Right atrium auricular region (tissue), 2 donors: ENCODE measurements at places on chromosomes 2 and 18. TPM values are rescaled to one million over a fixed set of nuclear protein-coding genes. Genes with fewer than 3 reads are reported as not detected.

GRCh38 chr2:28904295-28904694 is 9.8 kb downstream of the WDR43 start:
- no peak overlapping the region for H3K27ac ChIP-seq
- no peak overlapping the region for H3K4me3 ChIP-seq
- DNase-seq = no peak
- no peaks in the 10 kb centered on the region for H3K4me1 ChIP-seq

GRCh38 chr2:143674051-143674450 is 544.8 kb downstream of the ARHGAP15 start:
- DNase-seq = no peak
- H3K4me3 ChIP-seq = no peak overlapping the region
- no peaks in the 10 kb centered on the region for H3K27me3 ChIP-seq

DNA sequence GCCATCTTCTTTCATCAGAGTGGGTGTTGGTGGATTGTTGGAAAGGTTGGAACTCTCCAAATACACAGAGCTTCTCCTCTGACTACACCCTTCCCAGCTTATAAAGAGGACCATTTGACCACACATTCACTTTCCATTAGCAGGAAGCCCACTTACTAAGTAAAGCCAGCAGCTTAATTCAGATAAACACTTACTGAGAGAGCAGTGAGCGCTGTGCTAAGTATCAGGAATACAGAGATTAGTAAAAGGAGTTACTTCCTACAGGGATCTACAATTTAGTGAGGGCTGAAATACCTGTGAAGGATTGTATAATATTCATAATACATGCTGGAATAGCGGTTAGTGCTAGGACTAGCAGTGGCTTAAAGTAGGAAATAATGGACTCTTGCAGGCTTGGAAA is 343.0 kb downstream of the NYAP2 start:
- no peaks in the 10 kb centered on the region for H3K4me1 ChIP-seq
- no peak overlapping the region for H3K27ac ChIP-seq
- H3K4me3 ChIP-seq = no peak overlapping the region
- no peaks in the 10 kb centered on the region for H3K36me3 ChIP-seq

- H3K36me3 ChIP-seq = no peaks in the 10 kb centered on the region
- peak overlapping the region; percentile 99 for H3K27ac ChIP-seq
- no peak for DNase-seq
- H3K4me3 ChIP-seq = no peak overlapping the region
- H3K4me1 ChIP-seq = no peaks in the 10 kb centered on the region
These were observed 2.4 kb downstream of the SMCHD1 start for GRCh38 chr18:2657788-2658458.

DNA sequence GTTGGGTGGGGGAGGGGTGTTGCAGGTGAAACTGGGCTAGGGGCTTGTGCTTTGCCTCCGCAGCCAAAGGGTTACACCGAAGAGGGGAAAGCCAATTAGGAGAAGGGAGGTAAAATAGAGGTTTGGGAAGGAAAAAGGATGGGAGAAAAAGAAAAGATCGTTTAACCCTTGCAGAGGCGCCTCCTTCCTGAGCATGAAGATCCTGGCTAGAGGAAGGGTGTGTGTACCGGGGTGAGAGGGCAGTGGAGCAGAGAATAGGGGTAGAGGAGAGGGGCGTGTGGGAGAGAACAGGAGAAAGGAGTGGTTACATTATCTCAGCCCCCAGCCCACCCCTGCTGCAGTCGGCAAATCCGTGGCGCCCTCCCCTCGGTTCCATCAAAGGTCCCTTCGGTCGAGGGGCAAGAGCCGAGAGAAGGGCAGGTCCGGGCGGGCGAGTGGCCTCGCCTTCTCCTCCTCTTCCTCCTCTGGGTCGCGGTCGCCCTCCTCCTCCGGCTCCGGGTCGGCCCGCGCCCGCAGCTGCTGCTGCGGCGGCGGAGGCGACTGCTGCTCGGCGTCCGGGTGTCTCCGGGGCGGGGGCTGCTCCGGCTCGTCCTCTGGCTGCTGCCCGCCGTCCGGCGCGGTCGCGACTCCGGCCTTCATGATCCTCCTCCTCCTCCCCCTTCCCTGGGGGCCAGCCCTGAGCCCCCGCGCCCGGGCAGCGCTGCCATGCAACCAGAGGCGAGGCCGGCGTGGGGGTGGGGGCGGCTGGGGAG is 1.1 kb downstream of the MARCHF4 start:
- H3K4me3 ChIP-seq = peak overlapping the region; percentile 38
- no peaks in the 10 kb centered on the region for H3K36me3 ChIP-seq
- DNase-seq = no peak

The TTN gene
- total RNA-seq = 3,257 TPM

The VWC2L gene
- not detected for total RNA-seq

The UGT1A10 gene
- total RNA-seq = not detected

The IL1RN gene
- 0.41 TPM for total RNA-seq
